Fibroblast of skin of left biceps (primary cell): ENCODE measurements at places on chromosomes 7 and 10.
A peak's percentile ranks its signal among the peaks of the same experiment; 100 is the strongest.

GRCh38 chr7:45625067-45625466 lies 50.9 kb downstream of the ADCY1 start:
- no peak for DNase-seq

- no peak for DNase-seq
Observed at GRCh38 chr10:132972149-132972985, 30.0 kb upstream of the CFAP46 start.

DNA sequence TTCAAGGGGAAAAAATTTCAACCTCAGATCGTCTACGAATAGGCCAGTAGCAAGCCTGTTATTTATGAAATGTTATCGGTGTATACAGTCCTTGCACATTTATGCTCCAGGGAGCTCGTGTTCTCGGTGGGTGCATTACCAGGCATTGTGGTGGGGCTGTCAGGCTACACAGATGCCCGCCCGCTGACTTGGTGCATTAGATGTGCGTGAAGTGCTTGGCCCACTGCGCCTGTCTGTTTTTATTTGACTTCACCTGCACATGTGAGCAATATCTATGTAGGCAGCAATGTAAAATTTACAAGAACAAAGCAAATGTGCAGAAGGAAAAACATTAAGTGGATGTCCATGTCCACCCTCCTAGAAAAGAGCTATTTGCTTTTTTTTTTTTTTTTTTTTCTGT lies 2.8 kb downstream of the FOXK1 start:
- DNase-seq: no peak

- DNase-seq: no peak
Observed at GRCh38 chr7:93160410-93160809, 12.2 kb upstream of the SAMD9L start.

GRCh38 chr7:40099837-40100236 lies 34.6 kb downstream of the MPLKIP start:
- no peak for DNase-seq

DNA sequence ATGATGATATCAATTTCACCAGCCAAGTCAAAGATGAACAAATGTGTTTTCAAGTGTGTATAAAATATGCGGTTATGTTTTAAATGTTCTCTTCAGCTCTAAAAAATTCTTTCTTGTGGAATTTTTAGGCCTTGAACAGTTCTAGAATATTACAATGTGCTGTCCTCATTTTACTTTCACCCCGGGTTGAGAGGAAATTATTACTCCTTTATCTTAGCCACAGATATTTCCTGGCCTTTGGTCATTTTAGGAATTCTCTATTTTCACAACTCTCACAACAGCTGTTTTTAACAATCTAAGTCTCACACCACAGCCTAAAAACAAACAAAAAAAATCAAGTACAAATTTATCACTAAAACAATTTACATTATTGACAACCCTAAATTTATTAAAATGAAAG lies 112.2 kb upstream of the HGF start:
- DNase-seq: peak; percentile 4

DNA sequence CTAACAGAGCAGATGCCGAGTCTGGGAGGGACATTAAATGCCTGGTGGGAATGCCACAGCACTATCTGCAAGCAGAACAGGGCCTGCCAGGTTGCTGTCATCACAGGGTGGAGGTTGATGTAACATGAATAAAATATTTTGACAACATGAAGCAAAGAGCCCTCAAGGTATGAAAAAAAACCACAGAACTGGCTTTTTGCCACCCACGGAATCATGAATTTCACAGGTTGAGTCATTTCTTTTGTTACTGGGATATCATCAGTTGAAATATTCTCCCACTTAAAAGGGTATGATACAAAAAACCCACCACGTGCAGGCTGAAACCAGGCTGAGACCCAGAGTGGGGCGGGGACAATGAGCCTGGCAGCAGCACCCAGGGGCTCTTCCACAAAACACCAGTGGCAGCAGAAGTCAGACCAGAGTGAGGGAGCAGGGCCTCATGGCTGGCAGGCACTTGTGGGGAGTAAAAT lies 220.1 kb downstream of the TNS3 start:
- peak; percentile 90 for DNase-seq

- DNase-seq: no peak
Observed at GRCh38 chr7:979151-979550, 3.8 kb upstream of the COX19 start.

DNA sequence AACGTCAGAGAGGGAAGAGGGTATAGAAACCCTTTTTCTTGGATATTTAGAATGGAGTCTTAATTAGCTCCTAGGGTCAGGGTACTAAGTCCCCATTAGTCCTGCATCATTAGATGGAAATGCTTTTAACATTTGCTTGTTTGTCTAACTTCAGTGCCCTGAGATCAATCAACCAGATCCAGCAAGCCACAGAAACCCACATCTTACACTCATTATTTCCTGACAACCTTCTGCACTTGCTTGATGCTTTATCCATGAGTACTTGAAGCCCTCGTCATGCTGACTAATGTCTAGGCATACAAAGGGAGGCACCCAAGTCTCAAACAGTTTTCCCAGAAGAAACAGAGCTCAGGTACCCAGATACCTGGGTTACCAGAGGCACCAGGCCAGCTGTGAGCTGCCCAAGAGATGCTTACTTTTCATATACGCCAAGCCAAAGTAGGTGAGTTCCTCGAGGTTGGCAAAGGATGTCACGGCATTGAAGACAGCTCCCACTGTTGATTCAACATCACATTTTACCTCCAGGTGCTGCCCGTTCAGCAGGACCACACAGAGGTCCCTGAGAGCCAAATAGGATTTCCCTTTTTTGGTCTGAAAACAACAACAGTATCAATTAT lies 42.7 kb downstream of the FRMPD2 start:
- no peak for DNase-seq

DNA sequence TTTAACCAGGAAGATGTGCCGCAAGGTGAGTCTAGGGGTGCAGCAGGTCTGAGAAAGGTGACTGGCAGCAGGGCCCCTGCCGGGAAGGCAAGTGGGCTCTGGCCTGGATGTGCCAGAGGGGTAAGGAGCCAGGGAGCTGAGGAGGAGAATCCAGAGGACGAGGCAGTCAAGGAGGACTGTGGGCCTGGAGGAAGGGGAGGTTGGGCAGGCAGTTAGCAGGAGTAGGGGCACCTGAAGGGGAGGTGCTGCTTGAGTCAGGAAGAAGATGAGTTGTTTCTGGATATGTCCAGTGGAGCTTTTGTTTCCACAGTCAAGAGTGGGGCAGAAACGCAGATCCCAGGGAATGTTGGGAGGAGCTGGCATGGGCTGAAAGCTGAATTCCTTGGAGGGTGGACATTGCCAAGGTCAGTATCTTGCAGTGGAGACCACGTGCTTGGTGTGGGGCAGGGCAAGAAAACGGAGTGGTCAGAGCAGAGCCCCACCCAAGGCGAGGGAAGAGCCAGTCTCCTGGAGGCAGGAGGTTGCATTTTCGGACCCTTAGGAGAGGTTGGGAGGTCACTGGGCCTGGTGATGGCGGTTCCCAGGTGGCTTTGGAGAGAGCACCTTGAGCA lies 34.0 kb downstream of the MINDY4 start:
- DNase-seq: no peak

GRCh38 chr10:7960108-7960507 lies 94.4 kb upstream of the GATA3 start:
- no peak for DNase-seq

GRCh38 chr7:142867398-142868187 lies 12.7 kb downstream of the EPHB6 start:
- no peak for DNase-seq

GRCh38 chr7:144656965-144657517 lies 178.8 kb downstream of the TPK1 start:
- DNase-seq: no peak

- no peak for DNase-seq
Observed at GRCh38 chr7:138797715-138798320, at the start of the genes ATP6V0A4 and TMEM213. ATP6V0A4 (minus strand) TSS chr7:138798196; CDS start chr7:138771247, 26,949 bp downstream. TMEM213 (plus strand) TSS chr7:138797994; CDS start chr7:138798105, 111 bp downstream.

- DNase-seq: no peak
Observed at GRCh38 chr10:101291331-101292193, 62.3 kb upstream of the LBX1 start.

GRCh38 chr10:124701435-124701834 lies 42.7 kb downstream of the FAM53B start:
- no peak for DNase-seq

DNA sequence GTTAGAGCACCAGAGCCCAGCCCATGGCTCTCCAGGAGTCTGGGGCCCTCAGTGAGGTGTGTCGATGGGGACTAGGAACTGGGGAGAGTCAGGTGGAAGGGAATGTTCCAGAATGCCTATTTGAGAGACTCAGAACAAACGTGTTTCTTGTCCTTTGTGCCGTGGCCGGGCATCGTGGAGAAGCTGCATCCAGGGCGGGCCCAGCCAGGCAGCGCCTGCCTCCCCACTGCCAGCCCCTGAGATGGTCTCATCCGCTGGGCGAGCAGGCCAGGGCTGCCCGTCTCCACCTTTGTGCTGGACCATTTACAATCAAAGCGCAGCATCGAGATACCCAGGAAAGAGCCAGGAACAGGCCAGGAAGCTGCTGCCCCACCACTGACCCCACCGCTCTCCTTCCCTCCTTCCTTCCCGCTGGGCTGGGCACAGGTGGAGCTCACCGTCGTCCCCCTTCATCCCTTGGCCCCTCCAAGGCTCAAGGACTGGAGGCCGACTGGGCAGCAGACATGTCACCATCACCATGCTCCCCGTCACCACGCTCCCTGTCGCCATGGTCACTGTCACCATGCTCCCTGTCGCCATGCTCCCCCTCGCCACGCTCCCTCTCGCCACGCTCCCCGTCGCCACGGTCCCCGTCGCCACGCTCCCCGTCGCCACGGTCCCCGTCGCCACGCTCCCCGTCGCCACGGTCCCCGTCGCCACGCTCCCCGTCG lies 71.1 kb upstream of the ADGRA1 start:
- DNase-seq: no peak

DNA sequence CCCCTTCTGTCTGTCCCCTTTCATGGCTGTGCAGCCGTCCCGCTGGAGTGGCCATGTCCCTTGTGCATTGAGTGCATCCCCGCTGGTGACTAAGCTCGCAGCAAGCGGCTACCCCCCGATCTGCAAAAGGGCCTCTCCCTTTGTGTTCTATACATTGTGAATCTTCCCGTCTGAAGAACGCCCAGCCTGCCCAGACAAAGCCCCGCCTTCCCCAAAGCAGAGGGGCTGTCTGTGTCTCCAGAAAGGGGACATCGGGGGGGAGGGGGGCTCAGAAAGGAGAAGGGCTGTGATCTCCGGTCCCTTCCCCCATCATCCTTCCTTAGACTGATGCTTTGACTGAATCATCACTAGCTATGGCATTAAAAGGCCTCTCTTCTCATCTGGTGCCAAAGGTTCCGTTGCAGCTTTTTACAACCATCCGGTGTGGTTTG lies 11.9 kb downstream of the NPTX2 start:
- DNase-seq: no peak

- DNase-seq: no peak
Observed at GRCh38 chr7:80726666-80727065, 88.2 kb downstream of the CD36 start.

DNA sequence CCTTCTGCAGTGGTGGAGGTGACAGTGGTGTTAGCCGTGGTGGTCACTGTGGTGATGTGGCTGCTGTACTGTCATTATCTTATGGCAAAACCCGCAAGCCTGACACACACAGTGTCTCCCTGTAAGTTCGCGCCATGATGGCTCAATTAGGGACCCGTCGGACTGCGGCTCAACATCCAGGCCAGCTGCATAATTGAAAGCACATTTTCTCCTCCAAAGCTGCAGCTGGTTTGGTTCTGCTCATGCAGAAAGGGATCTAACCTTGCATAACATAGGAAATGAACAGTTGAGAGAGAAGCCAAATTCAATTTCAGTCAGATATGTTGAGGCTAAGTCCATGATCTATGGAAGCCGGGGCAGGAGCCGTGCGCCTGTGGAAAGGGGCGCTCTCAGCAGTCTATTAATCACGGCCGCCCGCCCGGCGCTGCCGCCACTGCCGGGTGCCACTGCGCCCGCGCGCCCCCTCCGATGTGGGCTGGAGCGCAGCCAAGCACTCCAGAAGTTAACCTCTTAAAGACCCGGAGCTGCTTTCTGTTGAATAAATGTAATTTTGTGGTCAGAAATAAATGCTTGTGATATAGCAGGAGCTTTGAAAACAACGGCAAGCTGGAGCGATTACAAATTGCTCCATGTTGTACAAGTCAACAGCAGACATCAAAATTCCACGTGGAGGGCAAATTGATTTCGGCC lies 227.7 kb downstream of the CUX1 start:
- DNase-seq: peak; percentile 97

- no peak for DNase-seq
Observed at GRCh38 chr10:20995123-20995987, 98.2 kb upstream of the NEBL start.

- DNase-seq: peak; percentile 30
Observed at GRCh38 chr7:105794741-105795729, 81.4 kb downstream of the ATXN7L1 start.

DNA sequence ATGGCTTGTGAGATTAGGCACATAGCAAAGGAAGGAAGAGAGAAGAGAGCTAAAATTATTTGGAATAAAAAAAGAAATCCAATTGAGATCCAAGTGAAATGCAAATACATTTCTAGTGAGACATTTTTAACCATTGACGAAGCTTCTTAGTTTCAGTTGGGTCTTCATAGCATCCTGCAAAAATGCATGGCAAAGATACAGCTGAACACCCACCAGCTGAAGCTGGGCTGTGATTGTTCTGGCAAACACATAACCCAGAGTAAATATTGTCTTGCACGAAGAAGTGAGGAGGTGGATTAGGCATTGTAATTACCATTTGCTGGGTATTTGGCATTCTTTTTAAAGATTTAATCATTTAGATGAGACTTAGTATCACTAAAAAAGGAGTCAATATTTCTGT lies 409.4 kb downstream of the GRM8 start:
- no peak for DNase-seq

- DNase-seq: no peak
Observed at GRCh38 chr7:117362294-117362888, 39.5 kb upstream of the WNT2 start.
